ENCODE measurements at places on chromosomes 2 and 18.

DNA sequence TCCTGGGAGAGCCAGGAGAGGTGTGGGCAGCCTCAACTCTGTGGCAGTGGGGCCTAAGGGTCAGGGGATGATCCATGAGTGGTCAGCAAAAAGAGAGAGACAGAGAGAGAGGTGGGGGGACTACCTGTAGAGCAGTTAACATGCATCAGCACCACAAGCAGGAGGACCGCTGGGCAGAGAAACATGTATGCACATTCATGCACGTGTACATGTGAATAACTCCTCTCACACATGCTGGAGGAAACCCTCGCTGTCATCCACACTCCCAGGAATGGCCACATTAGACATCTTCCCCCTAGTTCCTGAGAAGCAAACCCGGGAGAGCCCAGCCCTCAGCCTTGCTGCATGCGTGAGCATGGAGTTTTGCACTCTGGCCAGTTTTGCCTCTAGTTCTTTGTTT is 166.1 kb downstream of the SMAD7 start:
- no peak for DNase-seq

- no peak for DNase-seq
These were observed 136.0 kb downstream of the CTIF start for GRCh38 chr18:48674758-48675351.

DNA sequence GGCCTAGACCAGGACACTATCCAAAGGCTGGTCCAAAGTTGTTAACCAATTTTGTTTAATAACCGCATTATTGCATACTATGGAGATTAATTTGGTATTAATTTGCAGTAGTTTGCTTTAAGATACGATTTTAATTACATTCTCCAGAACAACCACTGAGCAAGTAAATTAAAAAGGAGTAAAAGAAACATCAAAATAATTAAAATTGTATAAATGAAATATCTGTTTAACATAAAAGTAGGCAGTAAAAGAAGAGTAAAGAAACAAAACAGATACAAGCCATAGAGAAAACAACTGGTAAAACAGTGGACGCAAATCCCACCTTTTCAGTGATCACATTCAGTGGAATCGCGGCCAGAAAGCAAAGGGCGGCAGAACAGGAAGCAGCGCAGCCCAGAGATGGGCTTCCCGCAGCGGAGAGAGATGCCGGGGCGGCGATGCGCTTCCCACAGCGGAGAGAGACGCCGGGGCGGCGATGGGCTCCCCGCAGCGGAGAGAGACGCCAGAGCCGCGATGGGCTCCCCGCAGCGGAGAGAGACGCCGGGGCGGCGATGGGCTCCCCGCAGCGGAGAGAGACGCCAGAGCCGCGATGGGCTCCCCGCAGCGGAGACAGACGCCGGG is 176.8 kb downstream of the RTP5 start:
- DNase-seq = no peak

DNA sequence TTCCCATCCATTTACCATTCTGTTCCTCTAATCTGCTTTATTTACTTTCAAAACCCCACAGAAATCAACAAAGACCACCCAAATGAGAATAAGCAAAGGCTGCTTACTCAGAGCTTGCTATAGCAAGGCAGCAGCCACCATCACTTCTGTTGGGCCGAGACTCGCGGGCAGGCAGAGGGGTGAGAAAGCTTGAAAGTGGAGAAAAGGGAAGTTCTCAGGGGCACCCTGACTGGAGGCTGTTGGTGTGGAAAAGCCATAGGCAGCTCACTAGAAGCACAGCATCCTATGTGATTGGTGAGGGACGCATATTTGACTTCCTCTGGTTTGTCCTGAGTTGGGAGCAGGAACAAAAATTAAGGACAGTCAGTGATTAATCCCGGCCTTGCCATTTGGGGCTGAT is 269.7 kb upstream of the THSD7B start:
- no peak for DNase-seq

- no peak for DNase-seq
These were observed 167.8 kb downstream of the PMAIP1 start for GRCh38 chr18:60067426-60068210.
